NCI-H446 (cell line): ENCODE measurements at places on chromosomes 16 and 17.

GRCh38 chr16:64352246-64352645, 769.6 kb downstream of the CDH11 start:
- DNase-seq: no peak

DNA sequence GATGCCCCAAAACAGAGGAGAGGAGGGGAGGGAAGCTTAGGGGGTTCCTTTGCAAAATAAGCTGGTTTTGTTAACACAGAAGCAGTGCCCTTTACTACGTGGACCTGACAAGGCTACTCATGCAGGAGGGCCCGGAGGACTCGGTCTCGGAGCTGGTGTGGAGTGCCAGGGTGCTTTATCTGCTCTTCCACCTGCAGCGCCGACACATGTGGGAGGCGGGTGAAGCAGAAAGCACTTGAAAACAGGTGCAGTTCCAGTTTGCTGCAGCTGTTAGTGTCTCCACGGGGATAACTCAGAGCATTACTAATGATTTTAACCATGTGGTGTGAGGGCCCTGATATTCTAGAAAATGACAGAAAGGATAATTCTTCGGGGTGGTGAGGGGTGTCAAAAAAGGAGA, 35.0 kb upstream of the MNT start:
- no peak for DNase-seq

DNA sequence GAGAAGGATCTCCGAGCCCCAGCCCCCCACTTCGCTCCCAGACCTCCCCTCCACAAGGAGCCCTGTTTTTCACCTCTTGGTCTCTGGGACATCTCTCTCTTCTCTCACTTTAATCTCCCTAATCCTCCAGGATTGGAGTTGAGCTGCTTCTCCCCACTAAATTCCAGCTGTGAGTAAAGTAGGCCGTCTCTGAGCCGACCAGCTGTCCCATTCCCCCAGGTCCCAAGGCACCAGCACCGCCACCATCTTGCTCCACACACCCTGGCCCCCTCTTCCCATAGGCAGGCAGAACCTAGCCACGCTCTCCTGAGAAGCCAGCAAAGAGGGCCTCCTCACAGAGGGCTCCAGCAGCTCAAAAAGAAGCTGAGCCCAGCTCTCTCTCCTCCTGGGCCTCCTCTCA, 878 bp downstream of the DLG4 start:
- DNase-seq: no peak

DNA sequence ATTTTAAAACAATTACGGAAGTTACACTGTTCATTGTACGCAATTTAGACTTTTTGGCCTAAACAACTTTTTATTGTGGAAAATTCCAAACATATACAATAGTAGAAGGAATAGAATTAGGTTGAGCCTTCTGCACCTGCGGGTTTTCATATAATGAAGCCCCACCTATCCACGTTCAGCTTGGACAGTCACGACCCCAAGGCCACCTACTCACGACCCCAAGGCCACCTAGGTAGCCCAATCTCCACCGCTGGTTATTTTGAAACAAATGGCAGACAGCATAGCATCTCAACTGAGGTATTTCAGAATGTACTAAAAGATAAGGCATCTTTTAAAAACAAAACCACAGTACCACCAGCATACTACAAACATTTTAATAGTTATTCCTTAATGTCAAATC, 631 bp downstream of the NLRC5 start:
- DNase-seq: no peak

- DNase-seq: no peak
These were observed 375.3 kb downstream of the WWOX start for GRCh38 chr16:78474762-78475161.

- no peak for DNase-seq
These were observed 7.2 kb downstream of the PLCG2 start for GRCh38 chr16:81786321-81786720.

GRCh38 chr17:80910043-80910442, 81.6 kb upstream of the CHMP6 start:
- no peak for DNase-seq

DNA sequence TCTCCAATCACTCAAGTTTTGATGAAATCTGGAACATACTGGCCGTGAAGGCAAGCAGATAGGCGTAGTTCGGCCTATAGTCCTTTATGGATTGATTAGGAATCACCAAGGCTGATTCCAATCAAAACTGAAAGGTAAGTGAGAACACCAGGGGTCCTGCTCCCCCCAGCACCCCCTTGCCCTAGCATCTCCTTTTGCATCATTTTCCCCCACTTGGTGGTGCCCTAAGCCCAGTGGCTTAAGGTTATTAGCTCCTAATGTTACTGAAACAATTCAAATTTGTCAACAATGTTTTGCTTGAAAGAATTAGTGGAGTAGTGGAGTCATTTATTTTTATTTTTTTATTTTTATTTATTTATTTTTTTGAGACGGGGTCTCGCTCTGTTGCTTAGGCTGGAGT, 4.9 kb downstream of the SLFN14 start:
- DNase-seq: no peak

GRCh38 chr17:79669861-79670260, 59.0 kb upstream of the RBFOX3 start:
- DNase-seq: no peak

DNA sequence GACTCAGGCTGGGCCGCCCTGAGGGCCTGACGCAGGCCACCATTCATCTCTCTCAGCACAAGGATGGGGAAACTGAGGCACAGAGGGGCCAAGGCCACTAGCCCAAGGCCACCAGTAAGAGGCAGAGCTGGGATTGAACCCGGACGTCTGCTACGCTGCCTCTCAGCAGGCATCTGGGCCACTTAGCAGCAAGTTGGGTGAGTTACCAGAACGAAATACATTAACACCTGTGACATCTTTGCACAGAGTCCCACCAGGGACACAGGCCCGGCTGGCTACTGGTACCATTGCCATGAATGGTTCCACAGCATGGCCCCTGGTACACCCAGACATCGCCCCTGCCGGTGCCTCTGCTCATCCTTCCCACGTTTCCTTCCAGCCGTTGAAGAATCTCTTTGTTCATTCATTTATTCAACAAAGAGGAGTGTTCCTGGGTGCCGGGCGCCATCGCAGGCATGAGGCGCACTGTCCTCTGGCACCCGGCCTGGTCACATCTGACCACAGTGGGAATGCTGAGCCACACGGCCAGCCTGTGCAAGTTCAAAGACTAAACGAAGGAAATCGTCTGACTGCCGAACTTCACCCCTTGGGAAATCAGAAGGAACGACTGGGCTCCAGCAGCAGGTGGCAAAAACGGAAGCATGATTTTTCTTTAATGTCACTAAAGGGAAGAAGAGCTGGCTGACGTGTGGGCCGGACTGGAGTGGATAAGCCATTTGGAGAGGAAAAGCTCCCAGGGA, 7.4 kb upstream of the ZNF469 start:
- no peak for DNase-seq

DNA sequence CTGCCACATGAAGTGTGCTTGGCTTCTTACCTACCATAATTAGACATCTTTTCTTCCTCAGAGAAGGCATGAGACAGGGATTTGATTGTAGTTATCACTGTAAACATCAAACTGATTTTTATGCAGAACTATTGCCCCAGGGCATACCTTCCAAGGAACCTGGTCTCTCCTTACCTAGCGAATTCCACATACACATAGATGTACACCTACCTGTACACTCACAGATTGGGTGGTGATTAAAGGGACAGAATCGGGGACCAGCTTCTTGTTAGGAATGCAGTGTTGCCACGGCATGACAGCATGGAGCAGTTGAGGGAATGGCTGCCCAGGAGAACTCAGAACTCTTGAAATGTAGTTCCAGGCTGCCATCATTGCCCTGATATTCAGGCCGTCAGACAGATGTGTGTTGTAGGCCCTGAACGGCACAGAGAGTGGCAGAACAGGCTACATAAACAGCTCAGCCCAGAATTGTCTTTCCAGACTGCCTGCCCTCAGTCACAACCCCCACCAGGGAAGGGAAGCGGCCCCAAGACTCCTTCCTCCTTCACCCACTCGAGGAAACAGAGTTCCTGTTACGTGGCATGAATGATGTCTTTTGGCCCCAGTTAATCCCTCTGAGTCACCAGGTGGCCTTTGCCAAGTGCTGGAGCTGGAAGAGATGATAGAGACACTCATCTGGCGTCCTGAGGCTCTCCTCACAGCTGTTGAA, 17.8 kb upstream of the NAGLU start:
- DNase-seq: peak; percentile 90

DNA sequence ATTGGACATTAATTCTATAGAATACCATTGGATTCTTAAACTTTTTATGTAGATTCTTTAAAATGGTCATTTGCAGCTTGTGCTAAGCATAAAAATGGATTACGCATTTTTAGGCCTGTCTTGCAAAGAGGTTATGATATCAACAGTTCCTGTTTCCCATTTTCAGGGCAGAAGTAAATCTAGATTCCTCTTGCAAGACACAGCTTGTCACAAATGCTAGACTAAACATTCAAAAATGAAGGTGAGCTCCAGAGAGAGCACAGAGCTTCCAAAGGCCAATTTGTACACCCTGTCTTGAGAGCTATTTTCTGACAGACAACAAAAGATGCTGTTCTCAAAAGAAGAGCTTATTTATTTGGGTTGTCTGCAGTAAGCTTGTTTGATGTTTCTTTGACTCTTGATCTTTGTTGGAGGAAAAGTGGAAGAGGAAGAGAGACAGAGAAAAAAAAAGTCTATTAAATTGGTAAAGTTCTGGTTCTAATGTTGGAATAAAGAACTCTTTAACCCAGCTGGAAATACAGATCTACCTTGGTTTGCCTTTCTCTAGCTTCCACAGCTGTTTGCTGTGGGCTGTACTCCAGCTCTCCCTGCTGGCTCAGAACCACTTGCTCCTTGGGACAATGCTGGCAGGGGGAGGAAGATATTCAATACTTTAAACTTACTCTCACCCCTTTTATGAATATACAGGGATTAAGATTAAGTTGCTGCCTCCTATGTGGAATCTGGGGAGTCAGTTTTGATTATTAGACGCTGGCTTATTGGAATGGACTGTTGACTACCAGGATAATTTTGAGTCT, 651.8 kb downstream of the CDH11 start:
- DNase-seq: no peak

- no peak for DNase-seq
These were observed 174.4 kb downstream of the CPPED1 start for GRCh38 chr16:12629271-12629670.

GRCh38 chr16:54587176-54587515, 300.6 kb upstream of the IRX3 start:
- DNase-seq: no peak

DNA sequence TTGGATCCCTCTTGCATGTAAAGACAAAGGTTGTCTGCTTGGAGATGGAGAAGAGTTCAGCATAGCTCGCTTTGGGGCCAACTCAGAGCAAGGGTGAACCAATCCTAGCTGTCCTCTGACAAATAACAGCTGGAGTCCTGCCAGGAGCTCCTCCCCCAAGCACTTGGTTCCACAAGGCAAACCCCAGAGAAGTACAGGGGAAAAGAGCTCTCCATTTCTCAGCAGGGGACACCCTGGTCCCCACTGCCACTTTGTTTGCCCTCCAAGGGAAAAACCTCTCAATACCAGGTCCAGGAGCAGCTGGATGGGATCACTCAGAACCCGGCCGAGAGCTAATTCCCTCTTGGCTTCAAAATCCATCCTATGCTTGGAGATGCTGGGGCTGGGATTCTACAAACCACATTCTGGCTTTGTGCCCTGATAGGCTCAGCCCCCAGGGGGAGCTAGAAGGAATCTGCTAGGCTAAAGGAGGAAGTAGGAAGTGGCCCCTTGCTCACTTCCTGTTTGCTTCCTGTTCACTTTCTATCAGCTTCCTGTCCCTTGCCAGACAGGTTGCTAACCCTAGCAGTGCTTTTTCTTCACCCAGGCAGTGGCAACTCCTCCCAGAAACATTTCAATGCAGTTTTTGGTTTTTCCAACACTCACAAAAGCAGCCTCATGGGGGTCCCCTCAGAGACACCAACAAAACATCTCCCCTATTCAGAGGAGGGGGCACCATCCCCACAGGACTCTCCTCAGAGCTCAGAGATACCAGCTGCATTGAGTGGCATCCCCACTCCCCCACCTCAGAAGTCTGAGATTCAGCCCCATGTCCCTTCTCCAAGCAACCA, 30.7 kb downstream of the CDRT4 start:
- no peak for DNase-seq

- DNase-seq: no peak
These were observed 114.5 kb downstream of the BANP start for GRCh38 chr16:88065747-88066142.

DNA sequence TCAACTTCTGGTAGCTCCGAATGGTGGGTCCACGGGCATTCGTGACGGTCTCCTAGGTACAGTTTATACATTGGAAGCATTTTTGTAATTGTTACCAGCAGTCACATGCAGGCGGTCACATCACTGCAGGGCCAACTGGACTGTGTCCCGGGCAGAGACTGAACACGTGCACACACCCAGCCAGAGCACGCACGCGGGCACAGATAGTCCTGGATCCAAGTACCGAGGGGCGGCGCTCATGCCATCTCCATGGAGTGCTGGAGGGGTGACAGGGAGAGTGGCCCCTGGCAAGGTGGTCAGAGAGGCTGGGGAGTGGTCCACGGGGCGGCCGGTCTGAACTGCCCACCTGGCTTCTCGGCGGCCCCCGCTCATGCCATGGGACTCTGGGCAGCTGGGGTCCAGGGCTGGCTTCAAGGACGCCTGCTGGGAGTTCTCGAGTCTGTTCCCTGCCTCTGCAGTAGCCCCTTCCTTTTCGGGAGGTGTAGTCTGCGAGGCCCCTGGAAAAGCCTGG, 34.2 kb downstream of the BAIAP2 start:
- DNase-seq: no peak

DNA sequence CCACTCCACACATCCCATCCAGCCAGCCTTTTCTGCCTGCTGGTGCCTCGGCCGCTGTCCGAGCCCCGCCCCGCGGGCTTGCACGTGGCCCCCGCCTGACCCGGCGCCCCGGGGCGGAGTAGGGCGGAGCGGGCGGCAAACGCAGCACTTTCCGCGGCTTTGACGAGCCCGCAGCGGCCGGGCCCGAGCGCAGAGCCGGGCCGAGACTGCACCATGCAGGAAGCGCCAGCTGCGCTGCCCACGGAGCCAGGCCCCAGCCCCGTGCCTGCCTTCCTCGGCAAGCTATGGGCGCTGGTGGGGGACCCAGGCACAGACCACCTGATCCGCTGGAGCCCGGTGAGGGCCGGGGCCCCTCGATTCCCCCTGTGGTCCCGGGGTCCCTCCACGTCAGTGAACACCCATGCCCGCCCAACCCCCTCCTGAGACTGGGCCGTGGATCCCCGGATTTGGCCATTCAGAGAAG, at the start of gene HSF4:
TSS of gene HSF4 (plus strand) at position 147 of the 463 bp plus-strand sequence. CDS start at position 214, 67 bp downstream.
- DNase-seq: no peak

DNA sequence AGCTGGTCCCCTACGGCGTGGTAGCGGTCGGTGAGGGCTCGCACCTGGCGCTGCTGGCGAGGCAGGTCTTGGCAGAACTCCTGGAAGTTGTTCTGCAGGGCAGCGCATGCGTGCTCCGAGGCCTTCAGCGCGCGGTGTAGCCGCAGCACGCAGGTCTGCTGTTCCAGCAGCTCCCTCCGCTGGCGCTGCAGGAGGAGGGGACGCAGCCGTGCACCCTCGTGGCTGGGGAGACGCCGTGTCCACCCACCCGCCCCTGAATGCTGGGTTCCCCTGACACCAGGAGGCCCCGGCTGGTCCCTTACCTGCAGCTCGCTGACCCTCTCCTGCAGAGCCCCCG, 12.2 kb downstream of the EVPL start:
- DNase-seq: no peak
